ENCODE measurements at places on chromosomes 7 and 10. TPM values are rescaled to one million over a fixed set of nuclear protein-coding genes. Genes with fewer than 3 reads are reported as not detected.

DNA sequence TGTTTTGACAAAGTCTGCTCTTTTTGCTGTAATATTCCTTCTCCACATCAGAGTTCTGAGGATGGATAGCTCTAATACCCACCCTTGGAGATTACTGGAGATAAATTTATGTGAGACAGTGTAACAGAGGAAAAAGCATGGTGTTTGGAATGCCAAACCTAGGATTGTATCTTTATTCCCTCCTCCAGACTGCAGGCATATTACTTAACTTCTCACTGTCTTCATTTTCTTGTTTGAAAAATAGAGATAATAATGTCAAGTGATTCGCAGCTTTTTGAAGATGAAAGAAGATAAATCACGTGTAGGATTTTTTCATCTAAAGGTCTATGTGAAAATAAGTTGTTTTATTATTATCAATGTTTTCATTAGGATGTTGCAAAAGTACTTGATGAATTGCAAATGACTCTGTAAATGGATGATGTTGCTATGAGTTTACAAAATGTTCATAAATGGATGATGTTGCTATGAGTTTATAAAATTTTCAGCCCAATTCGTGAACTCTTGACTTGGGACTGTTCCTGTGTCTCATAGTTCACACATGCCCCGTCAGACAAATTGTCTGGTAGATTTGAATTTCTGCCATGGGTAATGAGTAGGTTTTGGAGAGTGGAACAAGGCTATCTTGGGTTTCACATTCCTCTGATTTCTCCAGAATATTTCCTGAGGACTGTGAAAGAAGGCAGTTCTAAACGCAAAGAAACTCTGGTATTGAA, 113.1 kb upstream of the IGFBP3 start:
- DNase-seq = no peak

DNA sequence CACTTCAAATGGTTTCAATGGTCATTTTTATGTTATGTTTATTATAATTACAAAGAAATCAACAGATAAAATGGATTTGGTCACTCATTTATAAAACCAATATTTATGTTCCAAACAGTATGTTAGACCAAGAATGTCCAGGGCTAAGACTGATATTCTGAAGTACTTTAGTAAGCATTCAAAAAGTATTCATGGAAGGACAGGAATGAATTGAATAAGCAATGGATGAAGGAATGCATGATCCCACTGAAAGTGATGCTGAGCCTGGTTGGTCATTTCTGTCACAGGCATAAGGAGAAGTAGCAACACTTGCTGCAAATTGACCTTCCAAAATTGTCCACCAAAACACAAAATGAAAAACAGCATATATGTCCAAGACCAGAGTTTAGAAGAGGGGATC, 189.0 kb upstream of the CELF2 start:
- DNase-seq = no peak

DNA sequence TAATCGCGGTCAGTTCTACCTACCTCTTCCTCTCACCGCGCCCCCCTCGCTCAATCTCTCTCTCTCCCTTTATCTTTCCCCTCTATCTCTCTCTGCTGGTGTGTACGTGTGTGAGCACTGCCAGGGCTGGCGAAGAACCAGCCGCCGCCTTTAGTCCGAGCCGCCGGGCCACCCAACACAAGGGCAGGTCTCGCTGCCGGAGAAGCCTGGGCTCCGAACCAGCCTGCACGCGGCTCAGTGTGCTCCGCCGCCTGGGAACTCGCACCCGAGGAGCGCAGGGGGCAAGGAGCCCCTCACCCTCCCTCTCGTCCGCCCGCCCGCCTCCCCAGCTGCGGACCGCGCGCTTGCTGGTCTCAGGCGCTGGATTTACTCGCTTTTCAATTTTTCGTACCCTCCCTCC, 1.7 kb downstream of the NXPH1 start:
- DNase-seq = no peak

GRCh38 chr7:101538596-101539459, 90.3 kb downstream of the MYL10 start:
- DNase-seq = peak; percentile 39

- no peak for DNase-seq
Observed at GRCh38 chr7:139680676-139681462, 96.9 kb downstream of the HIPK2 start.

DNA sequence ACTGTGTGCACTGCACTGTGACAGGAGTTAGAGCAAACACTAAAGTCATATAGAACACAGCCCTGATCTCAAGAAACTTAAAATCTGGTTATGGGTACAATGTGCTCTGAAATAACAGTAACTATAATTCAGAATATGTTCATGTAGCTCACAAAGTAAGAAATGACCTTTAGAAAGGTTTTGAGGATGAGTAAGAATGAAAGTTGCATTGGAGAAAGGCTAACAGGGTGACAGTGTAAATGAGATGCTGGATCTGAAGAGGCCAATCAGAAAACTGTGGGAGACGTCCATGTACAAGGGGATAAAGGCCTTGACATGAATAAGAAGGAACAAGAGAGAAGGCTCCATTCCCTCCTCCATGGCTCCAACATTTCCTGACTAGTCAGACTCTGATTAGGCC, 124.7 kb downstream of the GRM3 start:
- DNase-seq = no peak

DNA sequence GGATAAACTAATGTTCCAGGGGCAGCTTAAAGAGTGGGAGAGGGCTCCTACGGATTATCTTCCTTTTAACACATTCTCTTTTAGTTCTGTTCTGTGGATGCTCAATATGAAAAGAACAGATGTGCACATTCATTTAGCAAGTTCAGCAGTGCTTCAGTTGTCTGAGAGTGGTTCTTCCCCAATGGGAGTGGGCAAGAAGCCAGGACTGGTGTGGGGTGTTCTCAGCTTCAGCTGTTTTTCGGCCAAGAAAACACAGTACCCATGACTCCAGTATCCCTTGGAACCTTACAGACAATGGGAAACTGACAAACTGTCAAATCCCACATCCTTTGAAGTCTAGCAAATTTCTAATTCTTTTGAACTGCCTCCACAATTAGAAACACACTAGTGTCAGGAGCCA, 71.5 kb upstream of the LRRC17 start:
- no peak for DNase-seq

ARMH3 gene
- 19.5 TPM for polyA plus RNA-seq

ABCC2 gene
- polyA plus RNA-seq = 10.0 TPM

- DNase-seq = no peak
Observed at GRCh38 chr10:45315508-45315907, at the start of gene OR13A1. Gene OR13A1, minus strand, starts transcription at chr10:45315608. Its CDS starts 11,186 bp downstream, at chr10:45304422.

DNA sequence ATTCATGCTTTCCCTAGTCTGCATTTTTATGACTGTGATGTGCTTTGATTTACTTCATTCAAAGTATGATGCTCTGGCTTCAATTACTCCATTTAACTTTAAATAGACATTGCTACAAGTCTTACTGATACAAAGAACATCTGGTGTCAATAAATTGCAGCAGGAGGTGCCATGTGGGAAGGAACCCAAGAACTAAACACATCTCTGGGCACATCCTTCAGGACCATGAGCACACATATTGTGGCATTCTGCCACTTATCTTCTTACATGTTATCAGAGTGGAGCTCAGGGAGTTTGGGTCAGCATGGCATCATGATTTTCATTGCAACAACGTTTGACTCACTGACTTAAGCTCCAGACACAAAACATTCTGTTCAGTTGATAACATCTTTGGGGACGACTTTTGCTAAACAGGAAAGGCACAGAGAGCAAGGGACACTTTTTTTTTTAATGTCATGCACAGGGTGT, 227.0 kb downstream of the DKK1 start:
- no peak for DNase-seq

- no peak for DNase-seq
Observed at GRCh38 chr7:75989500-75990388, 4.7 kb downstream of the TMEM120A start.

SPACDR gene
- polyA plus RNA-seq = 1.4 TPM

- no peak for DNase-seq
Observed at GRCh38 chr7:147078312-147078711, 961.7 kb downstream of the CNTNAP2 start.

SFTPA1 gene
- not detected for polyA plus RNA-seq

DNA sequence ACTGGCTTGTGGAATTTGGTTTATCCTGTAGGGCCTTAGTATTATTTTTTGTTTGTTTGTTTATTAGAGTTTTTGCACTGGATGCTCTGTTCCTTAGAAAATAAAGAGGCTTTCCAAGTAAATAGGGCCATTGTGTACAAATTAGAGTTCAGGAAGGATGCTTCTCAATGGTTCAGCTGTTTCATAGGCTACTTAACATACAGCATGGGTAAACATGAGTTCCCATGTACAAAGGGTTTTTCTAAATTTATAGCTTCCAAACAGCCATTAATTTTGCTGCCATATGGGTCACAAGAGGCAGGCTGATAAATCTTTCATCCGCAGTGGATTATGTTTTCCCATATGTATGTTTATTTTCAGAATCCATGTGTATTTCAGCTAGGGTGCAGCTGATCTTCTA, 121.6 kb upstream of the WDR11 start:
- no peak for DNase-seq

- DNase-seq = no peak
Observed at GRCh38 chr7:128974241-128974934, 36.7 kb downstream of the IRF5 start.

DNA sequence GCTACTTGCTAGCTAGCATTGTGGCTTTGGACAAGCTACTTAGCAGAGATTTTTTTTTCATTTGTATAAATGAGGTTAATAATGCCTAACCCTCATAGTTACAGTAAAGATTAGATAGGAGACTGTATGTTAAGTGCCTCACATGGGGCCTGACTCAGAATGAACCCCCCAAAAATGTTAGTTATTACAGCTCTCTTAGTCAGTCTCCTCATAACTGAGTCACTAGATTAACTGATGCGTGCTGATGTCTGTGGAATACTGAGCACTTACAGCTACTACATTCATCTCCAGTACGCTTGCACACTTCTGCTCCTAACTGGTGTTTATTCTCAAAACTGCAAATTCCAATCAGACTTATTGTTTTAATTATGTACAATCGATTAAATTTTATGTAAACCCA, 315.3 kb downstream of the SNX13 start:
- DNase-seq = no peak

DNA sequence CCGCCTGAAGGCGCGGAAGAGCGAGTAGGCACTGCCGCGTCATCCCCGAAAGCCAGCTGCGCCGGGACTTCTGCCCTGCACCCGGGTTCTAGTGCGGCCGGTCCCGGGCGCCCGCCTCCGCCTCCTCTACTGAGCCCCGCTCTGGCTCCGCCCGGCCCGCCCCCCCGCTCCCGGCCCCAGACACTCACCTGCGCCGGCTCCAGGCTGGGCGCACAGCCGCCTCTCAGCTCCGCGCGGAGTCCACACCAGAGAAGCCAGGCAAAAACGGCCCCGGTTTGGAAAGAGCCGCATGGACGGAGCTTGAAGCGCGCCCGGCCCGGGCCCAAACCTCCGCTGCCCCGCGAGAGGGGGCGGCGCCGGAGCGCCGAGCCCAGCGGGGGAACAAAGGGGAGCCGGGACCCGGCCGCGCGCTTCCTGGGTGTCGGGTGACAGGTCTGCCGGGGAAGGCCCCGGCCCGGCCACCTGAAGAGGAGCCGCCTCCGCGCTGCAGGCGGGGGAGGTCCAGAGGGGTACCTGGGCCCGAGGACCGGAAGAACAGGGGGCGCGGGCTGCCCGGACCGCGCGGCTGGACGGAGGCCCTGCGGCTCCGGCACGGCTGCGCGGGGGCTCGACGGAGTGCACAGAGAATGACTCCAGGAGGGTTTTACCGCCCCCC, 168.2 kb downstream of the NRF1 start:
- peak; percentile 42 for DNase-seq

DNA sequence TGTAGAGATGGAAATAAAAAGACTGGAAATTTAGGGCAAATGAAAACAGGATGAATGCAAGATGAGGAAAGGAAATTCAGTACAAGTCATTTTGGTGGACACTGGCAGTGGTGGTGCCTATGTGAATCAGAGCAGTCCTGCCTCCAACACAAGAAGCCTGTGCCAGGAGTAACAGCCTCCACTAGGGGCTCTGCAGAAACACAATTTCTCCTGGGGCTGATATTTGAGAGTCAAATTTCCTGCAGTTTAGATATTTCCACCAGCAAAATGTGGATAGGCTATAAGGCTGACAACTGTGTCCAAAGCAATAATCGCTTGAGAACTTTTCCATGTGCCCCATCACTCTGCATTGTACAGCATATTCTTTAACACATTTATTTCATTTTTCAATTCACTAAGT, 4.7 kb upstream of the PLXDC2 start:
- no peak for DNase-seq

DNA sequence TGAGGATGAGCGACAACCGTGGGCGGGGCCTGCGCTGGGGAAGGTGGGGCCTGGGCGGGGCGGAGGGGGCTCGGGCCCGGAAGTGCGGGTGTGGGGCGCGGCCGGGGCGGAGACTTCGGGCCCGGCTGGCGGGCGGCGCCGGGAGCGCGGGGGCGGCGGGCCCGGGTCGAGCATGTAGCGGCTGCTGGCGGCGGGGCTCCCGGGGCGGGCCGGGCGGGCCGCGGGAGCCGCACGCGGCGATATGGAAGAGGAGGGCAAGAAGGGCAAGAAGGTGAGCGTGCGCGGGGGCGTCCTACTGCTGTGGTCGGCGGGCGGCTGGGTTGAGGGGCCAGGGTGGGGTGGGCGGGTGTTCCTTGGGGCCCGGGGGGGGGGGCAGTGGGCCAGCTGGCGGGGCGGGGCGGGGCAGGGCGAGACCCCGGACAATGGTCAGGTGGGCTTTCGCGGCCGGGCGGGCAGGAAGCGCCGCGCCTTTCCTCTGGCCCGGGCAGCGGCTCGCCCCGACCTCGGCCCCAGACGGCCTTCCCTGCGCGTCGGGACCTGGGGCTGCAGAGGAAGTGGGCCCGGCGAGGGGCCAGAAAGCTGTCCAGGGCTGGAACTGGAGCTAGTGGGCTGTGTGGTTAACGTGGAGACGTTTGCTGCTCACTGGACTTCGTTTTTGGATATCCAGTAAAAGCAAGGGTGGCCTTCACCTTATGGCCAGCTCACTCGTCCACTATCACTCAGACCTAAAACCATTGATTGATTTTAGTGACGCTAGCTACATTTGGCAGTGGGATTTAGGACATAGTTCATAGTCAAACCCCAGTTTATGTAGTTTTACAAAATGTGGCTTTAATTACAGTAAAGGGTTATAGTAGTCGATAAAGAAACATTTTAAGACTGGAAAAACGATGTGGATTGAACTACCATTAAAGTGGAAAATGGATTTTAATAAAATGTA, at the start of gene CCM2:
Gene CCM2 (plus strand): TSS at position 109 of the 940 bp plus-strand sequence. CDS start 133 bp downstream, at position 242.
- DNase-seq = no peak

DNA sequence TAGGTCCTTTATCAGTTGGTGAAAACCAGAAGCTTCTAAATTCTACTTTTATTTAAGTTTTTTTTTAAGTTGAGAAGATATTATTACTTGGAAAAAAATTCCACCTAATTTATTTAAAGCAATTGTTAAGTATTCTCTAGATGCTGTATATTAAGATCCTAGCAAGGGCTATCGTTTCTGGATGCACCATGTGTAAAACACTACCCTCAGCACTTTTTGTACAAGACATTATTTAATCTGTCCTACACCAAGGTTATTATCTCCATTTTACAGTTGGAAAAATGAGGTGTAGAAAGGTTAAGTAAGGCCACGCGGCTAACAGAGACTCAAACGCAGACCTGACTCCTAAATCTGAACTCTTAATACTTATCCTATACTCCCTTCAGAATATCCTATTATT, 19.8 kb downstream of the RAB11FIP2 start:
- no peak for DNase-seq
